Erythroblast (primary cell): ENCODE measurements at places on chromosomes 7 and 10.

DNA sequence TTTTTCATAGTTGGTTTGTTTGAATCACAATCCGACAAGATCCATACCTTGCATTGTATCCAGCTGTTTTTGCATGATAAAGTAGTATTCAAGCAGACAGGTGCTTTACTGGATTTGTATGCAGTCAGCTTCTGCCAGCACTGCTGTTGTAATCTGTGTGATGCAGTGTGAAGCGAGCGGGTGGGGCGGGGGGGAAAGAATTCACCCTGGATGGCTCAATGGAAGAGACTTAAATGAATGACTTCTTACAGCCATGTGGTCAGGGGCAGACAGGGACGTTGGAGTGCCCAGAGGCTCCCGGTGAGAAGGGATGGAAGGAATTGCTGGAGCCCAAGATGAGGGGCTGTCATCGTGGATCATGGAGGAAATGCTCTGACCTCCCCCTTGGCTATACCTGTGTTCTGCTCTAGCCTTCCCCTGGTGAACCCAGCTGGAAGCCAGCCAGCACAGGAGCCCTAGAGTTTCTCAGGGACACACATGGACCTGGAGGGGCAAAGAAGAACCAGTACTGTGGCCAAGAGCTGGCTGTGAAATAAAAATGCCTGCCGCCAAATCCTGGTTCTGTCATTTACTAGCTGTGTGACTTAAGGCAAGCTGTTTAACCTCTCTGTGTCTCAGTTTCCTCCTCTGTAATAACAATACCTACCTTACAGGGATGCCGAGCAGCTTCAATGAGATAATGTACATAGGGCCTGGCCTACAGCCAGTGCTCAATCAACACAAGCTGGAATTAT is 14.1 kb downstream of the NFE2L3 start:
- peak; percentile 42 for DNase-seq

GRCh38 chr7:114720725-114721124 is 201.2 kb upstream of the MDFIC start:
- DNase-seq, result no peak

- peak; percentile 18 for DNase-seq
Observed at GRCh38 chr7:17207220-17207619, 91.2 kb upstream of the AHR start.

GRCh38 chr10:124007773-124008145 is 85.6 kb downstream of the CHST15 start:
- no peak for DNase-seq

GRCh38 chr10:54402576-54402975 is 398.5 kb downstream of the PCDH15 start:
- peak; percentile 16 for DNase-seq

DNA sequence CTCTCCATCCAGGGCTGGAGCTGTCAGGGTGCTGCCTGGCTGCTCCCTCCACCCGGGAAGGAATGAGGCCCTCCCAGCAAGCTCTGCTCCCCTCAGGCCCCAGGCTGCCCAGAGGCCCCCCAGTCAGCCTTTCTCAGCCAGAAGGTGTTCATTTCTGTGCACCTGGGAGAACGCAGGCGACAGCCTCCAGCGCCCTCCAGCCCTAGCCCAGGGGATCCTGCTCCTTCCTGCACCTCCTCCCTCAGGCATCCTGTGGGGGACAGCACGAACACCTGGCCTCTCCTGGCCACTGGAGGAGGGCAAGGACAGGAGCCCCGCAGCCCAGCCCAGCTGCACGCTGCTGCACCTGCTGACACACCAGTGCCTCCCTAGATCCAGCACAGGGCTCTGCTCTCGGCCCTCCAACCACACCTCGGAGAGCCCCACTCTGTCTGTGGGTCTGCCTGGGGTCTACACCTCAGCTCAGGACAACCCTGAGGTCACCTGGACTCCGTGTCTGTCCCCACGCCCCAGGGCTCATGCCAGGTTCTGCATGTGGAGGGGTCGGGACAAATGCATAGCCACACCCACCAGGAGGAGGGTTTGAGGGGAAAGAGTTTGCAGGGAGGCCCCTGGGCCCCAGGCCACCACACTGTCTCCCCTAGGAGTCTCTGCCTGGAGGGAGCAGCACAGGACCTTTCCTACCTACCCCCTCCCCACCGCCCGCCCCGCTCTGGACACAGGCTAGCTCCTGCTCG is 7.4 kb upstream of the PWWP2B start:
- no peak for DNase-seq

DNA sequence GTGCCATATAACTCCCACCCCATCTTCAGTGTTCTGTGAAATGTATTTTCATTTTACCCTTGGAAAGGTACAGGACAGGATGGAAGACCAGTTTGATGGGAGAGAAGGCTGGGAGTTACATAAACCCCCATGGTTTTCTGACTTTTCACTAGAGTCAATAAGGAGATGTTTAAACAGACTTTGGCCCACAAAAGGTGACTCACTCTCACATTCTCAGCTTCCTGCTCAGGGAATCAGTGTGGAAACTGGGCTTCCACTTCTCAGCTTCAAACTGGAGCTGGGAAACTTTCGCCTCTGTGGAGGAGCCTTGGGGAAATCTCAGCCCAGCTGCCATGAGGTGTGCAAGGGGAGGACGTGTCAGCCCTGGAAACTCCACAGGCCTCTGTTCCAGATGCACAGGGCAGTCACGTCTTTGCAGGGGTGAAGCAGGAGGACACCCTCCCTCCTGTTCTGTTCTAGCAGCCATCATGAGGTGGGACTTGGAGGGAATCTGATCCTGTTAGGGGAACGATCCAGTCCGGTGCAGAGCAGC is 560.5 kb upstream of the GALNT17 start:
- DNase-seq, result no peak

DNA sequence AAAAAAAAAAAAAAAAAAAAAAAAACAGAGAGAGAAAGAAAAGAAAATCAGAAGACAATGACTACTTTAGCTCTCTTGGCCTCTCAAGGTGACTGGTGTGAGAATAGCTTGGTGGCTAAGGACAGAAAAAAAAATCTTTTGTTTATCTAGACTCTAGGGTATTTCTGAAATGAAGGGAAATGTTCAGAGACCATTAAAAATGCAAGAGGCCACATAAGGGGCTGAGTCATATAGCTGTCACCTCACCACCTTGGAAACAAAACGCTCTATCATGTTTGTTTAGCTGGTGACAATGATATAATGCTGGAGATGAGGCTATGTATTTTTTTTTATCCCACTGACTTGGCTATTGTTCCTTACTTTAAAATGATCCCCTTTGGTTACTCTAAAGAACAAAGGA is 287.0 kb upstream of the CDC14C start:
- no peak for DNase-seq

- DNase-seq, result no peak
Observed at GRCh38 chr7:47678641-47679380, 96.9 kb upstream of the TNS3 start.

GRCh38 chr10:29102233-29102632 is 186.6 kb upstream of the LYZL1 start:
- DNase-seq, result no peak

- DNase-seq, result no peak
Observed at GRCh38 chr10:68047122-68047521, 28.0 kb downstream of the HERC4 start.

- no peak for DNase-seq
Observed at GRCh38 chr7:86900886-86901285, 158.6 kb downstream of the ELAPOR2 start.

- DNase-seq, result peak; percentile 34
Observed at GRCh38 chr10:133258066-133258817, 18.4 kb downstream of the ADAM8 start.

- DNase-seq, result no peak
Observed at GRCh38 chr7:64463636-64464375, 99.1 kb downstream of the ZNF680 start.

DNA sequence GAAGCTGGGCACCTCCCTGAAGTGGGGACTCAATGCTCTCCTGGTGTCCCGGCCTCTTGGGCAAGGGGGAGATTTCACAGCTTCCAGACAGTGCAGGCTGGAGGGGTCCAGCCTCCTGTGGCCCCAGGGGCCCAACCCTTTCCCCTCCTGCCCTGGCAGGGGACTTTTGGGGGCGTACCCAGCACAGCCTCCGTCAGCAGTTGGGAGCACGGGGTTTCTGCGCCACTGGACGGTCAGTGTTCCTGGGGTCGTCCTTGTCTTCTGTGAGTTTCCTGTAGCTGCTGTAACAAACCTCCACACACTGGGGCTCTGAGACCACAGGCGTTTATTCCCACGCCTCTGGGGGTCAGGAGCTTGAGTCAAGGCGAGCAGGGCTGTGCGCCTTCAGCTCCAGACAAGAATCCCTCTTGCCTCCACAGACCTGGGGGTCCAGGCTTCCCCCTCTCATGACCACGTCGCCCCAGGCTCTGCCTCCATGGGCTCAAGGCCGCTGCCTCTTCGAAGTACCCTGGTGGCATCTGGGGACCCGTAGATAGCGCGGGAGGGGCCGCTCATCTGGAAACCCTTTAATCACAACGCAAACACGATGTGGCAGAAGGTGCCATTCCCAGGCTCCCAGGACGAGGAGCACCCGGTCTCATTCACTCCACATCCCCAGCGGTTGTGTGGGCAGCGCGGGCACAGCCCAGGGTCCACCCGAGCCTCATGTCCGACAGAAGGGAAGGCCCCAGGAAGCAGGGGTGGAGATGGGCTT is 14.0 kb downstream of the PWWP2B start:
- no peak for DNase-seq

DNA sequence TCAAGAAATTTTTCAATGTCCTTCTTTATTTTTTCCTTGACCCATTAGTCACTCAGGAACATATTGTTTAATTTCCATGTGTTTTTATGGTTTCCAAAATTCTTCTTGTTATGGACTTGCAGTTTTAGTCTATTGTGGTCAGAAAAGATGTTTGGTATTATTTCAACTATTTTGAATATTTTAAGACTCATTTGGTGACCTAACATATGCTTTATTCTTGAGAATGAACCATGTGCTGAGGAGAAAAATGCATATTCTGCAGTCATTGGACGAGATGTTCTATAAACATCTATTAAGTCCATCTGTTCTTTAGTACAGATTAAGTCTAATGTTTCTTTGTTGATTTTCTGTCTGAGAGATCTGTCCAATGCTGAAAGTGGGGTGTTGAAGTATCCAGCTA is 42.3 kb upstream of the MDFIC start:
- no peak for DNase-seq

- no peak for DNase-seq
Observed at GRCh38 chr10:818010-818409, 113.5 kb downstream of the LARP4B start.

DNA sequence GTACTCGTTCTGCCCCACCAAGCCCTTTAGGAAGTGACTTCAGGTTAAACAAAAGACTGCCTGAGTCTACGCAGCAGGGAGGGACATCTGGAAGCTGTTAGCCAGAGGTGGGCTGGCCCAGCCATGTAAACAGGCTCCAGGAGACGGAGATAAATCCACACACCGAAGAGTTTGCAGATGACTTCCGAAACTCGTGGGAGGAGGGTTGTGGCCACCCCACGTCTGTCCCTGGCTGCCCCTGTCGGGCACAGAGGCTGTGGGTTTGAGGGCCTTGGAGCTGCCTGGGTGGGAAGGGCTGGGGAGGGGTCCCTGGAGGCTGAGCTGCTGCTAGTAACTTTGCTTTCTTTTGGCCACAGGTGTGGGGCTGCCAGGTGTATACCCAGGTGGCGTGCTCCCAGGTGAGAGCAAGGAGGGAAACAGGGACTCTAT is 15.6 kb downstream of the ELN start:
- no peak for DNase-seq

DNA sequence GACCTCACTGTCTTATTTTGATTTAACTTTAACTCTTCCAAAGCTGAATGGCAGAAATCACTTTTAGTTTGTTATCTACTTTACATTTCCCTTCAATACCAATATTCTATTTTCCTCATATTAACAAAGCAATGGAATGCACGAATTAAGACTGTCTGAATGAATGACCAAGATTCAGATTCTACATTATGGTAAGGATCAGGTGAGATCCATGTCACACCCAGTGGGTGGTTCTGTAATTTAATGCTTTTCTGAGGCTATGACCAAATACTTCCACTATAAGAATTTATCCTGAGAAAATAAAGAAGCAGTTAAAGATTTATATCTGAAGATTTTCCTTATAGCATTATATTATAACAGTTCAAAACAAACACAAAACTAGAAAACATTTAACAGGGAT is 90.2 kb upstream of the NUPR2 start:
- DNase-seq, result no peak

GRCh38 chr10:125880719-125881118 is 373 bp downstream of the DHX32 start:
- DNase-seq, result no peak

DNA sequence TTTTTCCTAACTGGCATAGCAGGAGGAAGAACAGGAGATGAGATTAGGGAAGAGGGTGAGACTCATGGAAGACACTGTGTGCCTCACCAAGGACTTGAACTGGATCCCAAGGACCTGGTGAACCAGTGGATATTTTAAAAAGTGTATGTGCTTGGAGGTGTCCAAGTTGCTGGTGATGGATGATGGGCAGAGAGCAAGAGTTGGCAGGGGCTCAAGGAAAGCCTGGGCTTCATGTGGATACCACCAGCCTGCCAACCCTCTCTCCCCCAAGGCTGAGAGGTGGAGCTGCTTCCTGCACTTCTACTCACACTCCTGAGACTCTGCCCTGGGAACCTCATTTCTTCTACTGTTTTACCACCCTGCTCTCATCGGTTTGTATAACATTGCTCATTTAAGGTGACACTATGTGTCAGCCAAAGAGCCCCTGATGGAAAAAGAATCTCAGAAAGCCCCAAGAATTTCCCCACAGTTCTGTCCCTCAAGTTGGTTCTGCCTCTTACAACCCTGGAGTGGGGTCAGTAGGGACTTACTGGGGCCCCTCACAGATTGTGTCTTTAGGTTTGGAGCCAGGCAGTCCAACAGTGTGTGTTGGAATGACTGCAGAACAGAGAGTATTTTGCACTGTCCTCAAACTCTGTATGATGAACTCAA is 56.2 kb upstream of the PDCD4 start:
- DNase-seq, result no peak

GRCh38 chr7:50856806-50857205 is 74.1 kb upstream of the GRB10 start:
- DNase-seq, result no peak

- no peak for DNase-seq
Observed at GRCh38 chr10:102226542-102226870, 407 bp downstream of the ELOVL3 start.

- peak; percentile 77 for DNase-seq
Observed at GRCh38 chr10:6473901-6474370, 106.1 kb downstream of the PRKCQ start.

DNA sequence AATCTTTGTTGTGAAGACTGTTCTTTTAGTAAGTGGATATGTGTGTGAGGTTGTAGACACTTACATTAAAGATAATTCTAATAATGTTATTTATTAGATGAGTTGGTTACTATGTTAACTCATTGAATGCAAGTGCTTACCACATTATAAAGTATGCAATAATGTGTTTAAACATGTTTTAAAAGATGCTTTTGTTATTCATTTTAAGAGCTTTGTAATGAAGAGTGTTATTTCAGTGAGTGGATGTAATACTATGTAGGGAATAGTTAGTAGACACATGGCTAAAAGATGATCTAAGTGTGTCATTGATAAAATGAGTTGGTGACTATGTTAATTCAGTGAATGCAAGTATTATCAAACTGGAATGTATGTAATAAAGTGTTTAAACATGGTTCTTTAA is 70.0 kb upstream of the VOPP1 start:
- DNase-seq, result no peak
